ENCODE measurements at places on chromosomes 2 and 18. TPM values are rescaled to one million over a fixed set of nuclear protein-coding genes. Genes with fewer than 3 reads are reported as not detected.
A peak's percentile ranks its signal among the peaks of the same experiment; 100 is the strongest.

NEURL3 gene
- polyA plus RNA-seq = 0.23 TPM

GRCh38 chr2:38499548-38500282, 103.0 kb downstream of the HNRNPLL start:
- DNase-seq = no peak

- DNase-seq = peak; percentile 59
Observed at GRCh38 chr2:235433860-235434259, 60.0 kb upstream of the AGAP1 start.

DNA sequence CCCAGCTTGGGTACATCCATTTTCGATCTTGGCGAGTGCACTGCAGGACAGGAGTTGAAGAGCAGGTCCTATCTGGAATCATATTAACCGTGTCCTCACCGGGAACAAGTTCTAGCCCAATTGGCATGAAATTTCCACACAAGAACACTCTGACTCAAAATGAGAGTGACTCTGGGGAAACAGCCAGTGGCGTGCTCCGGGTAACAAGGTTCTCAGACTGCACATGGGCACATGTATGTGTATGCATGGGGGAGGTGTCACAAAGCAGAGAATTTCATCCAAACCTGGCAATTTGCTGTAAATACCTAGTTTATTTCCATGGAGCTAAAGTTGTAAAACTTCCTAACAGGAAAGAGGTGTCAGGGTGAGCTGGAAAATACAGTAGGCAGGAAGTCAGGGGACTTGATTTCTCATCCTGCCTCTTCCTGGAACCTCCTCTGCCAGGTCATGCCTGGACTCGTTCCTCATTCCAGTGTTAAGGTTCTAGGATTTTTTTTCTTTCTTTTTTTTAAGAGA, 1.7 kb downstream of the TUBB6 start:
- DNase-seq = no peak

DNA sequence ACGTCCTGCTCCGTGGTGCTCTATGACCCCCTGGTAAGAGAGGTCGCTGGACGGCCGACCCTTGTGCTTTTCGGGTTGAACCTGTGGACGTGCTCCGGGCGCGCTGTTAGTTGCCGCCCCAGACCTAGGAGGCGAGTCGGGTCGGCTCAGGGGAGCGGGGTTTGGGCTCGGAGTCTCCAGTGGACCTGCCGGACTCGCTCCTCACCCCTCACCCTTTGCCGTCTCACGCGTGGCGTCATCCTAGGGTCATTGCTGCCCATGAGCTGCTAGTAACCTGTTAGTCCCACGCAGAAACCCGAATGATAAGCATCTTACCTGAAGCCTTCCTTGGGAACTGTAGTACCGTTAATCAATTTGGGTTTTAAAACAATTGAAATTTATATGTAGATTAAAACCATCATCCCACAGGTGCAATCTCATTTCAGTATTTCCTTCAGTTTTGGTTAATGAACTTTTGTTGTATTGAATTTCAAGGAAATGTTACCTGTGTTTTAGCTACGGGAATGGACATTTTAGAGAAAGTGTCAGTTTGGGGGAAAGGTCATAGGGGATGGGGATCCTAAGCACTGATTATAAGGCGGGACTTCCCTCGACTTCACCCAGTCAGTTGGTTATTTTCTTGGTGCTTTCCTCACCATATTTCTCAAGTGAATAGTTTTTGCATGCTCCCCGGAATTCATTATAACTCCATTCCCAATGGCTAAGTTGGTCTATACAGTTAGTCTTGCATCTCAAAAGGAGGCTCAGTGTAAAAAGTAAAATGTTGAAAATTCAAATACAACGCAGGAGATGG, 536 bp downstream of the ELP2 start:
- DNase-seq = no peak

GRCh38 chr18:77144046-77144445, 11.5 kb upstream of the MBP start:
- DNase-seq = no peak

DNA sequence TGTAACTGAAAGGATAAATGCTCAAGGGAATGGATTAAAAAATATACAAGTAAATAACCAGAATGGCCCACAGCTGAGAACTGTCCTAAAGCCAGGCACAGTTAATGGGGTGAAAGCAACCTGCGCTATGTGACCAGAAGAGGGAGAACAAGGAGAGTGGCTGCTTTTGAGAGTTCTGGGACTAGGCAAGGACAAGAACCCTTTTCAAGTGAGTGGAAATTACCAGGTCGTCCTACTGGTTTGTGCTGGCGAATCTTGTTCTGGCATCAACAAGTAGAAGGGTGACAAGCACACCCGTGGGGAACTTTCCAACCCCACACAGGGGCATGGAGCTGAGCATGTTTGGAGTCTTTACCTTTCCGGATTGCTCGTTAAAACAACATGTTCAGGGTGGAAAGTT, 82.8 kb downstream of the TMEM17 start:
- DNase-seq = no peak

- no peak for DNase-seq
Observed at GRCh38 chr2:180021850-180022249, 14.8 kb upstream of the CWC22 start.

- DNase-seq = no peak
Observed at GRCh38 chr2:10132596-10132995, 10.1 kb downstream of the RRM2 start.

Measured in right lung (tissue), 10 donors.